ENCODE measurements at places on chromosomes 5 and 9.

DNA sequence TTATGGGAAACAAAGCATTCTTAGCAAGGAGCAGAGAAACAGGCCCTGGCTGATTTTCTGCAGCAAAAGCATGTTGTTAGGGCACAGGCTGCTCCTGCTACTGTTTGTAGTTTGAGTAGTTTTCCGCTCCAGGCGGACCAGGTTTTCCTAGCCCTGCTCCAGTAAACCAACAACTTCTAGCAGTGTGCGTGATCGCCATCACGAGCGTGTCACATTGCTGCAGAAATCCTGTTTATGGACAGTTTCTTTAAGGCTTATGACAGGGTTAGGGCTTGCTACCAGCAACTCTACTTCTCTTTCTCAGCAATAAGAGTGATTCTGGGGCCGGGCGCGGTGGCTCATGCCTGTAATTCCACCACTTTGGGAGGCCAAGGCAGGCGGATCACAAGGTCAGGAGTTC, 803.9 kb upstream of the CDH10 start:
- DNase-seq = no peak

GRCh38 chr5:77186652-77187370, 23.7 kb upstream of the PDE8B start:
- no peak for DNase-seq

DNA sequence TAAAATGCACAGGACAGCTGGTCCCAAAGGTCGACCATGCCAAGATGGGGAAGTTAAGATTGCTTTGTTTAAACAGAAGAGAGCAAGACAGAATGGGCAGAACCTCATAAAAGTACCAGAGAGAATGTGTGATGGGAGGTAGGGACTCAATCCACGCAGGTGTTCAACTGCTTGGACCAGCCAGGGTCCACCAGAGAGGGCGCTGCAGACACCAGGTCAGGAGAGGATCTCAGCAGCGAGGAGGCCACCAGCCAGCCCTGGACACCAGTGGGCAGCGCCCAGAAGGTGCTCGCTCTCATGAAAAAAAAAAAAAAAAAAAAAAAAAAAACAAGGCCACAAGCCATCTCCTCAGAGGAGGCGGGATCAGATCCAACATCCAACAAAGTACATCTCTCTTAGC, 81.8 kb downstream of the SHC3 start:
- DNase-seq = no peak

DNA sequence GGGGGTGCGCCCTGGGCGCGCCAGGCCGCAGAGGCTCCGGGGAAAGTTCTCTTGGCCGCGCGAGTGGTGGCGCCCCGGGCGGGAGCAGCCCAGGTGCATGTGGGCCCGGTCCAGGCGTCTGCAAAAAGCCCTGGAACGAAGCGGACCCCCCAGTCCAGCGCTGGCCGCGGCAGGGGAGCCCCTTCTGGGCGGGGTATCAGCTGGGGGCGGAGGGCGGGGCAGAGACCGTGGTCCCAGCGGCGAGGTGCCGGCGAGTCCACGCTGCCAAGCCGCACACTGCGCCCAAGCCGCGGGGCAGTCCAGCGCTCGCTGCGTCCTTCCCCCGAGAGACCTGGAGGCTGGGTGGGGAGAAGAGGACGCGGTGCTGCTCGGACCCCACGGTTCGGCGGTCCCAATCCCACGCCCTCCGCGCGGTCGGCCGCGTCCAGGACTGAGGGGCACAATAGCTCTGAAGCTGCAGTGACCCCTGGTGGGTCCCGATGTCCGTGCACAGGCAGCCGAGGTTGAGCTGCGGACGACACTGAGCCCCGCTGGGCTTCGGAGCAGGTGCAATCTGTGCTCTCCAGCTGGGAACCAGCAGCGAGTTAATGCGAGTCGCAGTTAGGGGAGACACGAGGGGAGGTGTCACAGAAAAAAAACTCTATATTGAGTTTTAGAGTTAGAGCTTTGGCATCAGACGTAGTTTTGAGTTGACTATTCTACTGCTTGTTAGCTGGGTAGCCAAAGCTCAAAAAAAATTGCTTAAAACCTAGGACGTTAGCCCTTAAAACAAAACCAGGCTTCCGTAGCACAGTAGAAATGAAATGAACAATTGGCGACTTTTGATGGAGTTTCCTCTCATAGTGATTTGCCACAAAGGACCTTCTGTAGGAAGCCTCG, 1.1 kb upstream of the EPB41L4A start:
- peak; percentile 22 for DNase-seq

GRCh38 chr9:96020792-96021550, 145.5 kb downstream of the ERCC6L2 start:
- no peak for DNase-seq

- DNase-seq = no peak
Observed at GRCh38 chr9:107307331-107307730, 24.3 kb downstream of the RAD23B start.

- no peak for DNase-seq
Observed at GRCh38 chr9:136347472-136348256, 15.9 kb downstream of the DNLZ start.

- DNase-seq = no peak
Observed at GRCh38 chr9:211036-211435, 3.6 kb upstream of the DOCK8 start.

GRCh38 chr5:80961376-80962281, 1.5 kb downstream of the RASGRF2 start:
- DNase-seq = no peak

DNA sequence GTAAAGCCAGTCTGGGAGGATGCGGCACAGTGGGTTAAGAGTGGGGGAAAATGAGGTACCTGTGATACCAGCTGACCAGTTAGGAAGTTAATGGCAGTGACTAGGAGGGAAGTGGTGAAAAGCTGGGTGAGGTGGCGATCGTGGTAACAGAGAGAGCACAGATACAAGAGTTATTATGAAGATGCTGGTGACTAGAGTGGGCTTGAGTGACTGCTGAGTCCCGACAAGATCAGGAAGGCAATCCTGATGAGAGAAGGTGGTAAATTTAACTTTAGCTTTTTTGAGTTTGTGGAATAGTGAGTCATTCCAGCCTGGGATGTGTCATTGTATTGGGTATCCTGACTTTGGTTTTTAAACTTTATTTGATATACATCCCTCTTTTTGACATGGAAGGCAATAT, 38.8 kb downstream of the CMYA5 start:
- no peak for DNase-seq

GRCh38 chr5:22842574-22842973, 10.6 kb downstream of the CDH12 start:
- no peak for DNase-seq

GRCh38 chr5:52770287-52770939, 17.3 kb upstream of the ITGA1 start:
- DNase-seq = no peak

DNA sequence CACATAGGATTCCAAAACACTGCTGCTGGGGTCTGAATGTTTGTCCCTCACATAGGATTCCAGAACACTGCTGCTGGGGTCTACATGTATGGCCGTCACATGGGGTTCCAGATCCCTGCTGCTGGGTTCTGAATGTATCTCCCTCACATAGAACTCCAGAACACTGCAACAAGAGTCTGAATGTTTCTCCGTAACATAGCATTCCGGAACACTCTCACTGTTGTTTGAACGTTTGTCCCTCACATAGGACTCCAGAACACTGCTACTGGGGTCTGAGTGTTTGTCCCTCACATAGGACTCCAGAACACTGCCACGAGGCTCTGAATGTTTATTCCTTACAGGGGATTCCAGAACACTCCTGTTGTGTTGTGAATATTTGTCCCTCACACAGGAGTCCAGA, 216.8 kb downstream of the FOXD4L6 start:
- DNase-seq = no peak

- no peak for DNase-seq
Observed at GRCh38 chr5:149567226-149567625, 14.1 kb upstream of the ARHGEF37 start.

- DNase-seq = no peak
Observed at GRCh38 chr5:127367946-127368465, 77.4 kb downstream of the MEGF10 start.

GRCh38 chr5:77518304-77518703, 26.2 kb upstream of the WDR41 start:
- DNase-seq = no peak

GRCh38 chr5:167348251-167348926, 943.1 kb upstream of the WWC1 start:
- no peak for DNase-seq

- no peak for DNase-seq
Observed at GRCh38 chr5:21623831-21624230, 1229.3 kb downstream of the CDH12 start.

DNA sequence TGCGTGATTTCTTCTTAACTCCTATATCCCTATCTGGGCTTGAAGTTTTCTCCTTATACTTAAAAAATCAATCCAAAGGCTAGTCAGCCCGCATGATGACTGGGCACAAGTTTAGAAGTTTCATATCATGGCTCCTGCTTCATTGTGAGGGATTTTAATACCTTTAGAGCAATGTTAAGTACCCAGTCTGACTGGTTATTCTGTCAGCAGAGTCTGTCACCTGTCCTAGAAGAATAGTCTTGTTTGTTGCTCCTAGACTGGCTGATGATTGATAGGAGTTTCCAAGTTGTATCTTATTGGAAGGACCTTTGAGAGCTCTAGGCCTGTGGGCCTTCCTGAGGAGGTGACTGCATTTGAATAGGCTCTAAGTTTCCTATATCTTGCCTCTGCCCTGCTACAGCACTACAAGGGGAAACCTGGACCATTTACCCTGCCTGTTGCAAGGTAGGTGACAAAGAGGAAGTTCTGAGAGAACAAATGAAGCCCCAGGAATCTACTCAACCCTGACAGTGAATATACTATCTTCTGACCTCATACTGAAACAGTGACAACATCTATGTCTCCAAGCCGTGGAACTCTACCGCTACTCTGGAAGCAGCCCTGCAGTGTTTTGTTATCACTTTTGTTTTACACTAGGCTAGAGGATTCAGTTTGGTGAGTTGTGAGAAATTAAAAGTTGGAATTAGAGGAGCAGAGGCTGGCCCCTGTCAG, 66.5 kb downstream of the F2RL2 start:
- no peak for DNase-seq

GRCh38 chr5:153496835-153497234, 6.4 kb downstream of the GRIA1 start:
- DNase-seq = no peak

DNA sequence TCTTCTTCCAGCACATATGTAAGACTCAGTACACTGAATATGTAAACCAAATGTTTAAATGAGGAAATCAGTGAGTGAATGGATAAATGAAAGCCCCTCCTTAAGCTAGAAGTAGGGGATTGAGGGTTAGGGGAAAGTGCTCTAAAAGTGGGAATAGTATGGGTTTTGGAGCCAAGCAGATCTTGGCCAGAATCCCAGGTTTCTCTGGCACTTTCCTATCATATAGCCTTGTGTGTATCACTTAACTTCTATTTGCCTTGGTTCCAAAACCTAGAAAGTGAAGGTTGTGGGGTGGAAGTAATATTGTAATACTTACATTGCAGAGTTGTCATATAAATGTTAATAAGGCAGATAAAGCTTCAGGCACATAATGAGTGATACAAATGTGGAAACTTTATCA, 45.0 kb upstream of the SV2C start:
- no peak for DNase-seq

- DNase-seq = no peak
Observed at GRCh38 chr9:4066120-4066519, 233.7 kb downstream of the GLIS3 start.

- no peak for DNase-seq
Observed at GRCh38 chr5:6728795-6729183, 15.6 kb downstream of the TENT4A start.

- DNase-seq = no peak
Observed at GRCh38 chr5:59021837-59022514, 439.1 kb downstream of the RAB3C start.

- DNase-seq = no peak
Observed at GRCh38 chr9:470552-471194, 256.0 kb downstream of the DOCK8 start.

GRCh38 chr5:137279521-137280231, 219.4 kb downstream of the SPOCK1 start:
- DNase-seq = no peak

DNA sequence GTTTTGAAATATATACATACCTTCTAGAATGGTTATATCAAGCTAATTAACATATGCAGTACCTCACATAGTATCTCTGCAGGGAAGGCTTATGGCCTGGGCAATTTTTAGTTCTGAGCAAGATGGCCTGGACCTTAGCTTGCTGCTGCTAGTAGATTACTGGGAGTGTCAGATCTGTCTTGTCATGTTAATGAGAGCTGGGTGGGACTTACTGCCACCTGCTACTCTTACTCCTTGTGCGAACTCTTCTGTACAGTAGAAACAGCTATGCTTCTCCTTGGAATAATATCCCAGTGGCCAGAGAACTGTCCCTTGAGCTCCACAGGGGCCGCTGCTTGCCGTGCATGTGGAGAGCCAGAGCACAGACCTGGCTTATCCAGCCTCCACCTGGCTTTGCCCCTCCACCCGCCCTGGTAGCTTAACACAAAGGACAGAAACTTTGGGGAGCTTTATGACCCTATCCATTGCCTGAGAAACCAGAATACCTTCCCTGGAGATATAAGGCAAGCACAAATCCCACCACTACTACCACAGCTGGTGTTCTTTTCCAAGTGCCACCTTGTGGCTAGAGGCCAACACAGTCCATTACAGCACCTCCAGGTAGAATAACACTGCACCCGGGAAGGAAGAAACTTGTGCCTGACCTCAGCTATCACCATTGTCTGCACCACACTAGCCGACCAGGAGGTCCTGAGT, 74.4 kb upstream of the RUSC2 start:
- DNase-seq = no peak

- DNase-seq = no peak
Observed at GRCh38 chr5:74638970-74639806, 1.3 kb downstream of the ENC1 start.

- DNase-seq = no peak
Observed at GRCh38 chr9:110007477-110008270, 200.3 kb downstream of the C9orf152 start.

DNA sequence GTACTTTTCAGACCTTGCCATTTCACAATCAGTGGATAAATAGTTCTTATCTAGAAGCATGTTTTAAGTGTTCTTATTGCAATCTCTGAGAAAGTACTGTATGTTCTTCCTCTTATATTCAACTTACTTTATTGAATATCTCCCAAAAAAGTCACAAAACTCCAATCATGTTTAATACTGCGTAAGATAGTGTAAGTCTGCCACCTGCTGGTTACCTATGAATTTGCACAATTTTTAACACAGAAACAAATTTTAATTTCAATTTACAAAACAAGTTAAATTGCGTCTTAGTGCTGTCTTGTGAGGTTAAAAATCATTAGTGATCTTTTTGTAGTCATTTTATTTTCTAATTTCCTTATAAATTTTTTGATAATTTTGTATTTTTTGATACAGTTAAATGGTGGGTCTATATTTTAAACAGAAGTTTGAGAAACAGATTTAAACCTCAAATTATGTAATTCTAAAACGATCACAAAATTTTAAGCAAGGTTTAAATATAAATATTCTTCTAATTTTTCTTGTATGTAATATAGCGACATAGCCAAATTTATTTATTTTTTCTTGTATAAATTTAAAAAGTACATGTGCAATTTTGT, 115.8 kb downstream of the EMB start:
- no peak for DNase-seq

DNA sequence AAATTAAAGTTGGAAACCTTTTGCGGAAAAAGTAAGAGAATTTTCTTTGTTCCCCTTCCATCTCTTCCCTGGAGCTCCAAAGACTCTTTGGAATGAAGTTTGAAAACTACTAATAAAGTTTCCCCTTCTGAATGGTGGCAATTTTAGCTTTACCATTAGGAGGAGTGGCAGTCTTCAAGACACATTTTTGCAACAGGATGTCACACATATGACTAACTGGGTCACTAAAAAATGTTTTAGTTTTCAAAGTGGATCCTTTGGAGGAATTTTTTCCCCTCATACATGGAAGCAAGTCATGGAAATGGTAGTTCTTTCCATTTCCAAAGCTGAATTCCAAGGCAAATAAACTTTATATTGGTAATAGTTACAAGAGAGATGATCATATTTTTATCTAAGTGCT, 15.6 kb downstream of the FBXO4 start:
- no peak for DNase-seq

Data from esophagus squamous epithelium (tissue), 5 donors.